ENCODE measurements at places on chromosomes 1 and 21.
A peak's percentile ranks its signal among the peaks of the same experiment; 100 is the strongest.

DNA sequence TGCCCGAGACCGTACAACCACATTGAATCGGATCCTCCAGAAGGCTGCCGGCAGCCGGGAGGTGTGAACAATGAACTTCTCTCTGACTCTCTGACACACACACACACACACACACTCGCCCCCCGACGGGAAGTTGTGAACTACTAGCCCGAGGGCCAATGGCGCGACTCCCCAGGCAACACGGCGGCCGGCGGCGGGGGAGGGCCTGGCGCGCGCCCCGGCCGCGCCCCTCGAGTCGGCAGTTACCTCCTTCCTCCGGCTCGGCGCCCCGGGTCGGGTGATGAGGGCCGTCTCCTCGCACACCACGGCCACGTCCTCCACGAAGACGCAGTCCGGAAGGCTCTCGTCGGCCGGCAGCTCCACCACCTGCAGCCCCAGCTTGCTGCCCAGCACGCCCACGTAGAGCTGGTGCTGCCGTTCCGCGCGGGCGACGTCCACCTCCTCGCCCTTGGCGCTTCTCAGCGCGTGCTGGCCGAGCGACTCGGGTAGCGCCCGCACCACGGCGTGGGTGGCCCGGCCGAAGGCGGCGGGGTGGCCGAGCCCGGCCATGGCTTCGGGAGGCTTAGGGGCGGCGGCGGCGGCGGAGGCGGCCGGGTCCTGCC lies 361 bp downstream of the DDAH1 start:
- DNase-seq: peak; percentile 22

DNA sequence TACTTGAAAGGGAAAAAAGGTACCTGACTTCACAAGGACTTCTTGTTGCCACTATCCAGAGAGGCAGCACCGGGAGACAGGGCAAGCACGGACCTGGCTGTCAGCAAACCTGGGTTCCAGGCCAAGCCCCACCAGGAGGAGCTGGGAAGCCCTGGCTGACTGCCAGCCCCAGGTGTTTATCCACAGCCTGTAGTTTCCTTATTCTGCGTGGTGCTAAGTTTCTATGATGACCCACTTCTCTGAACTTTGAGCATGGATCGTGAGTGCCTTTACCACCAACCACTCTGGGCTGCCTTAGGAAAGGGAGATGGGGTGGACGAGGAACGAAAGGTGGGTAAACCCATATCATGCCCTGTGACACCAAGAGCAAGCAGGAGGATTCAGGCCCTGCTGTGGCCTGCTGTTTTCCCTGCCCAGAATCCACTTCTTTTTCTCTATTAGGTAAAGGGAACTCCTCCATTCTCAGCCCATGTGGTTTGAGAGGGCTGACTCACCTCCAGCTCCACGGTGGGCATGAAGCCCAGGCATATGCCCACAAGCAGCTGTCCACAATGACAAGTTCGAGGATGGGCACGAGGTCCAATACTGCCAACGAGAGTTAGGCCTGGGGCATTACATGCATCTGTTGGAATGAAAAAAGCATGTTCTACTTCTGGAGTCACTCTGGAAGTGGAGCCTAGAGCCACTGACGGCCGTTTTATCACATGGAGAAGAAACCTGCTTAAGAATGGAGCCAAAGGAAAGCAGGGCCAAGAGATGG lies 20.3 kb downstream of the TSPAN2 start:
- DNase-seq: no peak

DNA sequence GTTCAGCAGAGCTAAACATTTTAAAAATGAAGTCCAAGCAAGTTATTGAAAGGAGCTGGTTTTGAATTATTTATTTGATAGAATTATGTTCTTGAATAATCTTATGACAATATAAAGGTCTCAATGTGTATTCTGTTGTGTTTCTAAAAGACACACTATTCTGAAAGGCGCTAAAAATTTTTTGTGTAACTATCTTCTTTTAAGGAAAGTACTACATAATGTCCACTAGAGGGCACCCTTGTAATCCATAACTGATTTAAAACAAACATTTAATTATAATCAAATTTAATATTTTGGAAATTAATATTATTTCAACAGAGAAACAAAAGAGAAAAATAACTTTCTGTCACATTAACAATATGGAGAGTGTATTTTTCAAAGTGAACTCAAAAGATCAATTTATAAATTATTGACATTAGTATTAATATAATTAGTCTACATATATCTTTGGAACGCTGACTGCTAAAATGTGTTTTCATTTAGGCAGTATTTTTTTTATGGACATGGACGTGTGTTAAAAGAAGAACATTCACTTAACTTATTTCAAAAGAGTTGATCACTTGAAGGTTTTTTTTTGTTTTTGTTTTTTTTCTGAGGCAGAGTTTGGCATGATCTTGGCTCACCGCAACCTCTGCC lies 248.4 kb downstream of the DENND1B start:
- DNase-seq: no peak

DNA sequence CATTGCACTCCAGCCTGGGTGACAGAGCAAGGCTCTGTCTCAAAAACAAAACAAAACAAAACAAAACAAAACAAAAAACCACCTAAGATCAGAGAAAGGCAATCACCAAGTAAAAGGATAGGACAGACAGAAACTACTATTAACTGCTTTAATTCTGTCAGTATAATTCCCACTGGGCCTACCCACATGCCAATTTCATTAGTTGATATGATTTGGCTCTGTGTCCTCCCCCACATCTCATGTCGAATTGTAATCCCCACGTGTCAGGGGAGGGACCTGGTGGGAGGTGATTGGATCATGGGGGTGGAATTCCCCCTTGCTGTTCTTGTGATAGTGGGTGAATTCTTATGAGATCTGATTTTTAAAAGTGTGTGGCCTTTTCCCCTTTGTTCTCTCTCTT lies 27.2 kb upstream of the CAPZB start:
- no peak for DNase-seq

DNA sequence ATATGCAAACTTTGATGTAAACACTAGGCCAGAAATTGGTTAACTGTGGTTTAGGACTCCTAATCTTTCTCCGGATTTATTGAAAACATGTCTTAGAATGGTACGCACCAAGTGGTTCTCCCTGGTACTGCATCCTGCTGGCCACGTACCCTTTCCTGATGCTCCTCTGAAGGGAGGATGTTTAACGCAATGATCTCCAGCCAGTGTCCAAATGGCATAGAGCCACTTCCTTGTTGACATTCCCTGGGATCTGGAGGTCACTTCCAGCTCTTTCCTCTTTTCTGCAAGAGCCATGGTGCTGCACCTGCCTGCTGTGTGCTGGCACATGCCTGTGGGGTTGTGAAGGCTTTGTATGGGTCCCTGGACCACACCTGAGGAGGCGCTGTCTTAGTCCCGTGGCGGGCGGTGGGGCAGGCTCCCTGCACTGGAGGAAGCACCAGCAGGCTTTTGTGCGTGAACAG lies 53.9 kb downstream of the GALNT2 start:
- no peak for DNase-seq

DNA sequence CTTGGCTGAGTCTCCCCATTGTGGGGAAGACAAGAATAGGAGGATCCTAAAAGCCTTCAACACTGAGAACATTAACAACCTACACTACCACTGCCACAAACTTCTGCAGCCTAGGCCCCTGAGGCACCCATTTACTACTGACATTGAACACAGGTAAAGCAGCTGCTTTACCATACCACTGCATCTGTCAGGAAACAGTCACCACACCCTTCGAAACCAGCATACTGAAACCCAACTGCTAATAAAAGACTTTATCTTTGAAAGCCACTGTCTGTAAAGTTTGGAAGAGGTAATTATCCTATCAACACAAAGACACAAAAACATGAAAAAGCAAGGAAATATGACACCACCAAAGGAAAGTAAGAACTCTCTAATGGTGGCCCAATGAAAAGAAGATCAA lies 7.4 kb downstream of the IFNAR1 start:
- no peak for DNase-seq

- no peak for DNase-seq
These were observed 227.5 kb downstream of the HMCN1 start for GRCh38 chr1:185961664-185962063.

GRCh38 chr1:31058012-31058411 lies 7.5 kb downstream of the PUM1 start:
- DNase-seq: no peak

DNA sequence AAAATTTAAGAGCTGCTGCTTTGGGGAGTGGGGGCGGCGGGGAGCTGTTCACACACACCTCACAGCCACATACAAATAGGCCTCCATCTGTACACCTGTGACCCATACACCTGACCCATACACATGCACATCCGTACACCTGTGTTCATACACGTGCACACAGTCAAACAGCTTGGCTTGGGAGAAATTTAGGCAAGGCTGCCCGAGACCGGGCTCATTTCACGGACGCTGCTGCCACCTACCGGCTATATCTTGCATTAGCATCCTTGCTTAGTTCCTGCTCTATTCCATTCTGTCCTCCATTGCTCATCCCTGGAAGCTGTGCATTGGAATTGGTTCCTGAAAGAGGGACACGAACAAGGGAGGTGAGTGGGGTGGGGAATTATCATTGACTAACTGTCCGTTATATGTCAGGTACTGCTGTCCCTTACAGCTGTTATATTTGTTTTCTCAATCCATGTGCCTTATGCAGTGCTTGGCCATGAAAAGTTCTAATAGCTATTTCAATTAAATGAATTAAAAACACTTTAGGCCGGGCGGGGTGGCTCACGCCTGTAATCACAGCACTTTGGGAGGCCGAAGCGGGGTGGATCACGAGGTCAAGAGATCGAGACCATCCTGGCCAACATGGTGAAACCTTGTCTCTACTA lies 37.1 kb upstream of the EPB41 start:
- DNase-seq: peak; percentile 78

DNA sequence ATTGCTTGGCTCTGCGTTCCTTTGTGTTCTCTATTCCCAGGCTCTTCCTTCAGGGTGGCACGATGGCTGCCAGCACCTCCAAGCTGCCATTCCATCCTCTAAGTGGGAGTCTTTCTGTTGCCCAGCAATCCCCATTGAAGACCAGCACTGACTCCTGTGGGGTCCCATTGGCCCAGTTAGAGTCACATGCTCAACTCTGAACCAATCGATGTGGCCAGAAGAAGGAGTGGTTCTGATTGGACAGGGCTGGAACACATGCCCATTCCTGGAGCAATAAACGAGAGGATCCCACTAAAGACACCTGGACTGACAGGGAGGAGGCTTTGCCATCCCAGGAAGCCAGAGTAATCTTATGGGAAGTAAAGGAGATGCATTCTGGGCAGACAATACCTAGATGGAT lies 97.2 kb upstream of the IGSF21 start:
- no peak for DNase-seq

DNA sequence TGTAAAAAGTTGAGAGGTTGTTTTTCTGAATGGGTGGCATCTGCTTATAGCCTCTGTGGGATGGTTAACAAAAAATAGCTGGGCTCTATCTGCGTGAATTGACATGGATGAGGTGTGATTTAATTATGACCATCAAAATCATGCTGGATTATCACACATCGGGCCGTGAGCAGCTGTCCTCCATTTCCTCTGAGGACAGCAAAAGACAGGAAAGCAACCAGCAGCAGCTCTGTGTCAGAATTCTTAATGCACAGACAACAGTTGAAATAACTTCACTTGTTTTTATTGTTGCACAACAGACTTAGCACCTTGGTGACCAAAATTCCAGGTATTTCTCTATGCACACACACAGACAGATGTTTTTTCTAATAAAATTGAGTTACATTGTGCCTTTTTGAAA lies 54.5 kb upstream of the LAPTM5 start:
- DNase-seq: no peak

DNA sequence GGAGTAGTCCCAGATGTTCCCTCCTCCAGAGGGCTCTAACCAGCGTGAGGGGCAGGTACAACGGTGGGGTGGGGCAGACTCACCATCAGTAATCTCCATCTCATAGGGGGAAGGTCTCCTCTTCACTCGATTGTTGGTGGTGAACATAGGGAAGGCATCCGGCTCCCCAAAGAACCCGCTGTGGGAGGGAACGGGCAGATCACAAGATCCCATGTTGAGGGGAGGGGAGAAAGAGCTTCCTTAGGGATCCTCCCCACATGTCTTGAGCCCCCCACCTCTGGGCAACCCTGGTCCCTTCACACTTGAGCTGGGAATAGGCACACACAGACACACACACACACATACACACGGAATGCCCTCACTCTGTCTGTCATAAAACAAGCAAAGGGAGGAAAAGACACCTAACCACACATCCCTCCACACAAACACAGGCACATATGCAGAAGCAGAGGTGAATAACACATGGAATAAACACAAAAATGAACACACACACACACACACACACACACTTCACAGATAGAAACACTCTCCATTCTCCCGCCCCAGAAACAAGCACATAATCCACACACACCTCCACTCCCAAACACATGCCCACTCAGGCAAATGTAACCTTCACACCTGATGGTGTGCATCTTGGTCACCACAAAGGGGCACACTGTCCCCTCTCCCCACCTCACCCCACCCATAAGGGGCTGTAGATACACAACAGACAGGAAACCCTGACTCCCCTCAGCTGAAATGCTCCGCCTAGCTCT lies 7.9 kb downstream of the TAL1 start:
- DNase-seq: no peak

GRCh38 chr1:2255420-2256369 lies 27.6 kb downstream of the SKI start:
- DNase-seq: peak; percentile 68

DNA sequence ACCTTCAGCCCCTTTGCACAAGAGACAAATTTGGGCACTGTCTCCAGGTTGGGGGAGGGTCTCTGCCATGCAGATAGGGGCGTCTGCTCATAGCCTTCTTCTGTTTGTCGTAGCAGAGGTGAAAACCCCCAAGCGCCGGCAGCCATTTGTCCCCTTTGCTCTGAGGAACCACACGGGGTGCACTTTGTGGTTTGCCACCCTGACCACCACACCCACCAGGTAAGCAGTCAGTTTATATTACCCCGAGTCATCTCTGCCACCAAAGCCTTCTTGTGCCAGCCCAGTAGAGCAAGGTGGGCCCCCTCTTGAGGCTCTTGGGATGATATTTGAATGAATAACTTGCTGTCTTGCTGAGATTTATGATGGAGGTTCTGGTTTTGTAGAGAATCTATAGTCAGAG lies 111.8 kb downstream of the VPS13D start:
- peak; percentile 55 for DNase-seq

- no peak for DNase-seq
These were observed 235.2 kb downstream of the TRABD2B start for GRCh38 chr1:47761974-47762373.

DNA sequence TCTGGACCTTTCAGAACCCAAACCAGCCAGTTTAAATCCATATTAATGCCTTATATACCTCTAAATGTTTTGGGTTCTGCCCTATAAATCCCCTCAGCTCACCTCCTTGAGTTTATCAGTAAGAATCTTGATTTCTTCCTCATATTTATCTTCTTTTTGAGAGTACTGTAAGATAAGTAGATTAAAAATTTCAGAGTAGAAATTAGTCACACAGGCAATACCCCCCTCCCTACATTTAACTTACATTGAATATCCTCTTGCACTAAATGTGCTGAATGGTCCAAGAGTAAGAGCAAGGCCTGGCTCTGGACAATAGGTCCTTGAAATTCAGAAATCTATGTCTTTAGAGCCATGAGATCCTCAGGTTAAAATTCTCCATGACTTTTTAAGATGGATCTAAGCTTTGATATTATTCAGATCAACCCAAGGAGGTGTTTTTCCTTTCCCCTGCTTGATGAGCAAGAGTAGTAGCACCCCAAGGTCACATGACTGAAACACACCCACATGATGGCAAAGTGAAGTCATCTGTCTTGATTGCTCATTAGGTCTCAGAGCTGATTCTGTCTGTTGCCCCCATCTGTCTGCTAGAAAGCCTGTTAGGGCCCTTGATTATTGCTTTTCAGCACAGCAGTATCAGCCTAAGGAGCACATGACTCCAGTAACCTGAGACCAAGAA lies 15.8 kb upstream of the NUP210L start:
- DNase-seq: peak; percentile 48

All from activated naive CD8-positive, alpha-beta T cell treated with anti-CD3 and anti-CD28 coated beads, Interleukin-2, amount 50 U/mL, for 24 hours (primary cell).